GM13977 (cell line): ENCODE measurements at places on chromosomes 12 and 14.

GRCh38 chr14:77752799-77753516 lies 8.0 kb downstream of the SNW1 start:
- no peak for DNase-seq

DNA sequence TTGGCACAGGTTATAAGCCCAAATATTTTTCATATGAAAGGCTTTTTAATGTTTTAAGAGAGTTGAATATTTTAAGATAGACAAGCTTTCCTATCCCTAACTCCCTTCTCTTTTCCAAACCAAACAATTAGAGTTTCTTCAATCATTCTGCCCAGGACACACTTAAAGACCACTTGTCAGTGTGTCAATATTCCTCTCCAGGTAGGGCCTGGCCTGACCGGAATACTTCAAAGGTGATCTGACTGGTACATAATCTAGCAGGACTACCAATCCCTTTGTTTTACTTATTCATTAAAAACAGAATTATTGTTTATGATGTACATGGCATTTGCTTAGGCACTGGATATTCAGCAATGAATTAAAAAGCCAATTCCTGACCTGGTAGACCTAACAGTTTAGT lies 24.2 kb upstream of the SNRPF start:
- DNase-seq = no peak

DNA sequence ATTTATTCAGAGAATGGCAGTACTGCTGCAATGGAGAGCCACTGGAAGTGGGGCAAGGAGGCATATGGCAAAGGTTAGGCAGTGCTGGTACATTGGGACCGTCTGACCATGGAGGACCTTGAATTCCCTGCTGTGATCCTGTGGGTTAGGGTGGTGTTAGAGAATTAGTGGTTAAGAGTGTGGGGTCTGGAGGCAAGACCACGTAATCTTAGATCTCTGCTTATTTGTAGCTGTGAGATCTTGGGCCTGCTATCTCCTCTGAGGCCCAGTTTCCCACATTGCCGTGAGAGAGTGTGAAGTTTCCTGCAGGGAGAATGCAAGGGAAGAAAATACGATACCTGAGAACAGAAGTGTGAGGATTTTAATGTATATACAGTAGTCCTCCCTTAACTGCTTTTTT lies 147.7 kb downstream of the ERC1 start:
- DNase-seq = no peak

DNA sequence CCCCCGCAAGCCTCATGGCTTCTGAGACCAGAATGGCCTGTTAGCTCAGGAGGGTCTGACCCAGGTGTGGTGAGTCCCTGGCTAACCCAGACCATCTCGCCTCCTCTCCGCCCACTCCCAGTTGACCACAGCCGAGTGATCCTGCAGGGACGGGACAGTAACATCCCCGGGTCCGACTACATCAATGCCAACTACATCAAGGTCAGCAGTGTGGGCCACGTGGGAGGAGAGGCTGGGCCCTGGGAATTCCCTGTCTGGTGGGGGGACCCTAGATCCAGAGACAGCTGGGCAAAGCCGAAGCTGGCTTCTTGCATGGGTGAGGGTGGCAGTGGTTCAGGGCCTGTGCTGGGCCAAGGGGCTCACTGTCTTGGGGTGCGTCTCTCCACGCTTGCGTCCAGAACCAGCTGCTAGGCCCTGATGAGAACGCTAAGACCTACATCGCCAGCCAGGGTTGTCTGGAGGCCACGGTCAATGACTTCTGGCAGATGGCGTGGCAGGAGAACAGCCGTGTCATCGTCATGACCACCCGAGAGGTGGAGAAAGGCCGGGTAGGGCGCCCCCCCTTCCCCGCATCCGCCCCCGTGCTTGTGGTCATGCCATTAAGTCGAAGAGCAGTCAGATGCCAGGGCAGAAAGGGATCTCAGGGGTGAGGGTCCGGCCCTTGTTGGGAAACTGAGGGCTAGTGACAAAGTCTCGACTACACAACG lies 5.0 kb downstream of the PTPN6 start:
- DNase-seq = no peak

DNA sequence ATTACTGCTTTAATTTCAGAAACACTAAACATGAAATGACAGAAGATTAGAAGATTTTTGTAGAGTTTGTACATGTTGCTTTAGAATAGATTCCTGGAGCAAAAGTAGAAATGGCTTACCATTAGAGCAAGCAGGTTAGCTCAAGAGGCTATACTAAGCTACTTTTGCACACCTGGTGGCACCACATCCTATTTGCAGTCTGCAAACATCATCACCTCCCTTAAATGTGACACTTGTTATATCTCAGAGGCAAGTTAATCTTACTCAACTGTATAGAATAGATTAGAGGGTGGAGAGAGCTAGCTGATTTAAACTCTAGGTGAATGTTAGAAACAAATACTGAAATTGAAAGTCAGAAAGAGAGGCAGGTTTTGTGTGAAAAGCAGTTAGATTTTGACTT lies 30.7 kb upstream of the OR4E1 start:
- DNase-seq = no peak

DNA sequence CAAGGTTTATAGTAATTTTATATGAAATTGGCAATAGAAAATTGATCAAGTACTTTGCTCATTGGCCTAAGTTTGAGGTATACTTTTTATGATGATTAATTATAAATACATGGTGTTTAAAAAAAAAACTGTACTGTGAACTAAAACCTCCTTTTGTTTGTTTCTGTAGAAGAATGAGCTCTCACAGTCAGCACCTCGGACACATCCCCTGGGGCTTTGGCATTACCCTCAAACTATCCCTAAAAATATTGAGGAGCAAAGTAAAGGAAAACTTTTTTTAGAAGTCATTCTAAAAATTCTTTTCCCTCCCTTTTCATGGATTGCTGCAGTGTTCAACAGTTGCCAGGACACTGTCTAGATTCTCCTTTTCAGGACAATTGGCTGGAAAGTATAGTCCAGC lies 183.6 kb downstream of the FBXL14 start:
- no peak for DNase-seq

DNA sequence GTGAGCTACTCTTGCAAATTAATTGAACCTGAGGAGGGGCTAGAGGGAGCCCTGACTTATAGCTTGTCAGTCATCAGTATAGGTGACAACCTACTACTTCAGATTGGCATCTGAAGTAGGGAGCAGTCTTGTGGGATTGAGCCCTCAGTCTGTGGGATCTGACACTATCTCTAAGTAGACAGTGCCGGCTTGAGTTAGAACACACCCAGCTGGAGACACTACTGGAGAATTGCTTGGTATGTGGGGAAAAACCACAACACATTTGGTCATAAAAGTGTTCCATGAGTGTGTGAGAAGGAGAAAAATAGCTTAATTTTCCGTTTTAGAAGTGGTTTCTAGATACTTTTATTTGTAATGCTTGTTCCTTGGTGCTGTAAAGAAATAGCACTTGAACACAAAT lies 30.5 kb upstream of the DDHD1 start:
- no peak for DNase-seq
